ENCODE measurements at places on chromosomes 16 and 17. TPM values are rescaled to one million over a fixed set of nuclear protein-coding genes. Genes with fewer than 3 reads are reported as not detected.

DNA sequence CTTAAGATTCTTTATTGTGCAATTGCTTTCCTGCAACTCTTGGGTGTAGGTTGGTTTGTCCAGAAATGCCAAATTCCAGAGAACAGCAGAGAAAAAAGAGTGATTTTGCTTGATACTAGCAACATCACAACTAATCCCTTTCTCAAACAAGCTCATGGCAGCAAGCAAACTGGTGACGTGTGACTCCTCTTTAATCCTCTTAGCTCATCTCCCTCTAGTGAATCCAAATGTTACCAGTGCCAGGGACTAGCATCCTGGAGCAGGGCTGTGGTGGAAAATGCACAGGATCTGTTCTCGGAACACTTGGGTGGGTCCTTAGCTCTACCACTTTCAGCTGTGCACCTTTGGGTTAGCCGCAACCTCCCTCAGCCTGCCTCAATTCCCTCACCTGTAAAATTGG lies 204.0 kb upstream of the CCL2 start:
- DNase-seq, result no peak

DNA sequence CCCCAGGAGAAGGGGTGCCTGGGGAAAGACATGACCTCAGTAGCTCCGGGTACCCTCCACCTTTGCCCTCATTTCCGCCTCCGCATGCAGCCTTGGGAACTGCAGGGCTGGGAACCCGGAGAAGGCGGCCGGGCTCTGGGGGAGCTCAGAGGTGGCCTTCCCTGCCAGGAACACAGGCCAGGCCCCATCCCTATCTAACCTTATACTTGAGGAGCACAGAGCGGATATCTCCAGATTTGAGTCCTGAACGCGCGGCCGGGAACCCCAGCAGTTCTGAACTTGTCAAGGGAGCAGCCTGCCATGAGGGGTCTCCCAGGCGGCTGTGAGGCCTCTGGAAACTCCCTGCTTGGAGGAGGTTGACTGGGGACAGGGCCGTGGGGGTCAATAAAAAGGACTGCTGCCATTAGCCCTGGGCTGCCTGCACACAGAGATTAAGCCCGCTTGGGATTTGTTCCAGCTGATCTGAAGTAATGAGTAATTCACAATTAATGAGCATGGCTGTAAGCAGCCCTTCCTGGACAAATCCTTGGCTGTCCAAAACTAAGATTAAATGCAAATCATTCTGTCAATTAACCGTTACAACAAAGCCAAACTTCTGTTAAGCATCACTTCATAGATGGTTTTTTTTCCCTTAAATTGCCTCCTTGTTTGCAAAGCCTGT lies 26.3 kb upstream of the METRNL start:
- no peak for DNase-seq

GRCh38 chr16:48064971-48065370 lies 90.8 kb downstream of the ABCC12 start:
- DNase-seq, result no peak

- no peak for DNase-seq
Measured at GRCh38 chr17:52049051-52049450, 109.5 kb downstream of the CA10 start.

DNA sequence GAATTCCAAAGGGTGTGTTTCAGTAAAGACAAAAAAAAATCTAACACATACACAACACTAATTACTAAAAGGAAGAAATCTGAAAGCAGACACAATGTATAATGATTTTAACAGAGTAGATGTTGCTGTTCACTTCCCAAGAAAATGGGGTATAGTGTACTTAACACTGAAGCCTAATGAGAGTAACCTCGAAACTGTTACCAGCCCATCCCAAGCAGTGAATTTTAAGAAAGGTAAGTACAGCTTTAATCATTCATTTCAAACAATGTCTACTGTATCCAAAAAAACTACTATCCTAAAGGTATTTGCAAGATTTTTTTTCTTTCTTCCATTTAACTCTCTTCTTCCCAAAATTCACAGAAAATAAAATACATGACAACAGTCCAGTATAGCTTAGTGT lies 8.3 kb downstream of the GRB2 start:
- no peak for DNase-seq

DNA sequence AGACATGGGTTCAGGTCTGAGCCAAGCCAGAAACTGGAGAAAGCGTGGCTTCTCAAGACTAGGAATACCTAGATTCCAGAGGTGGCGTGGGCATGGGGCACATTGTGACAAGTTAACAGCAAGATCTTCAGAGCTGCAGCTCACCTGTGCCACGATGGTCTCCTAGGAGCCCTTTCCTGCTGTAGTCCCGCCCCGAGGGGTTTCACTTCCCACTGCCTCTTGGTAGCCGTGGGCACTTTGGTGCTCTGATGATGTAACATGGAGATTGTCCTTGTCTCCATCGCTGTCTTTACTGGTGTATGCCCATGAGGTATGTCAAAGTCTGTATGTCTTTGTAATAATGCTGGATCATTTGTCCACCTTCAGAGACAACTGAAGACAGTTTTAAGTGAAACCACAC lies 89.7 kb downstream of the WWOX start:
- no peak for DNase-seq

- DNase-seq, result no peak
Measured at GRCh38 chr16:24491731-24492130, 47.6 kb upstream of the RBBP6 start.

DNA sequence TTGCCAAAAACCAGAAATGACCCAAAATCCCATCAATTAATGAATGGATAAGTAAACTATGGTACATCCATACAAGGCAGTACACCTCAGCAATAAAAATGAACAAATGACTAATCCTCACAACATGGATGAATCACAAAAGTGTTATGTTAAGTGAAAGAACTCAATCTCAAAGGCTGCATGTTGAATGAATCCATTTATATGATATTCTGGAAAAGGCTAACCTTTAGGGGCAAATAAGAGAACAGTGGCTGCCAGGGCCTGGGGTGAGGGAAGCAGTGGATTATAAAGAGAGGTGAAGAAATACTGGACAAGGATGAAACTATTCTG lies 46.1 kb upstream of the MSI2 start:
- no peak for DNase-seq

The SEZ6L2 gene
- total RNA-seq, result 0.91 TPM

GRCh38 chr17:45425125-45425983 lies 7.3 kb downstream of the ARHGAP27 start:
- DNase-seq, result peak; percentile 58

All from heart right ventricle (tissue), 16 donors.